ENCODE measurements at places on chromosomes 5 and 9.

GRCh38 chr9:137978262-137978714 lies 100.7 kb downstream of the CACNA1B start:
- no peak for DNase-seq

- DNase-seq, result peak; percentile 85
These were observed 37.6 kb downstream of the DUSP1 start for GRCh38 chr5:172733131-172733973.

DNA sequence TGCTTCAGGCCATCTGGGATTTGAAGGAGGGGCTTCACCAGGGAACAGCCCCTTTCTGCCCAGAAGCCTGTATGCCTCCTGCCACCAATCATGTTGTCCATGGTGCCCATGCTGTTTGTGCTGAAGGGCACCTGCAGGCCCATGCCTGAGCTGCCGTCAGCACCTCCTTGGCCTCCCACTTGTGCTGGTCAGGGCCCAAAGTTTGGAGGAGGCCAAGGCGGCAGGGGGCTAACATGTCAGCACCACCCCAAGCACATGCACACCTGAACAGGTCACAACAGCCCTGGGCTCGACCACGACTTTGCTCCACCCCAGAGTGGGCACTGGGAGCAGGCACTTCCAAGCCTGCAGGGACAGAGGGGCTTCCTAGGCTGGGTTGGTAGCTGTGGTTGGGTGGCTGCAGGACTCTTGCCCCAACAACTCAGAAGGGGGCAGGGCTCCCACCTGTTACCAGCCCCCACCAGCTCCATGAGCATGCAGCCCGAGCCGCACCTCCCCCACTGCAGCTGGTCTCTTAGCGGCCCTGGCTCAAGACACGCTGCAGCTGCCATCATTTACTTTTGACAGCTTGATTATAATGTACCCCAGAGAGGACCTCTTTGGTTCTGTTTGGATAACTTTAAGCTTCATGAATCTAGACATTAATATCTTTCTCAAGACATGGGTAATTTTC lies 19.8 kb upstream of the NFIL3 start:
- no peak for DNase-seq

DNA sequence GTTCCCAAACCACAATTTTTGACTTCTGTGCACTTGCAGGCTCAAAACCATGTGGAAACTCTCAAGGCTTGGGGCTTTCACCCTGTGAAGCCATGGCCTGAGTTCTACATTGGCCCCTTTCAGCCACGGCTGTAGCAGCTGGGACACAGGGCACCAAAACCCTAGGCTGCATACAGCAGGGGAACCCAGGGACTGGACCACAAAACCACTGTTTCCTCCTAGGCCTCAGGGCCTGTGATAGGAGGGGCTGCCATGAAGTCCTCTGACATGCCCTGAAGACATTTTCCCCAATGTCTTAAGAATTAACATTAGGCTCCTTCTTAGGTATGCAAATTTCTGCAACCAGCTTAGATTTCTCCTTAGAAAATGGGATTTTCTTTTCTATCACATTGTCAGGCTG lies 312.1 kb upstream of the TUSC1 start:
- no peak for DNase-seq

DNA sequence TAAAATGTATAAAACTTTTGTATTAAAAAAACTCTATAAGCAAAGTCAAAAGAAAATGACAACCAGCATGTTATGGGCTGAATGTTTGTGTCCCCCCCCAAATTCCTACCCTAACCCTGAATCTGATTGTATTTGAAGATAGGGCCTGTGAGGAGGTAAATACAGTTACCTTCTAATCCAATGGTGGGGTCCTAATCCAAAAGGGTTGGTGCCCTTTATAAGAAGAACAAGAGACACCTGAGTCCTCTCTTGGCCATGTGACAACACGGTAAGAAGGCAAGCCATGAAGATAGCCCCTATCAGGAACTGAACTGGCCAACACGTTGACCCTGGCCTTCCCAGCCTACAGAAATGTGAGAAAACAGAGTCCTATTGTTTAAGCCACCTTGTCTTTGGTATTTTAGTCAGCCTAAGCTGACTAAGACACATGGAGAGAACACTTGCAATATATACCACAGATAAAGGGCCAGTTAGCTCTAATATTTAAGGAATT lies 49.7 kb upstream of the AKNA start:
- no peak for DNase-seq

DNA sequence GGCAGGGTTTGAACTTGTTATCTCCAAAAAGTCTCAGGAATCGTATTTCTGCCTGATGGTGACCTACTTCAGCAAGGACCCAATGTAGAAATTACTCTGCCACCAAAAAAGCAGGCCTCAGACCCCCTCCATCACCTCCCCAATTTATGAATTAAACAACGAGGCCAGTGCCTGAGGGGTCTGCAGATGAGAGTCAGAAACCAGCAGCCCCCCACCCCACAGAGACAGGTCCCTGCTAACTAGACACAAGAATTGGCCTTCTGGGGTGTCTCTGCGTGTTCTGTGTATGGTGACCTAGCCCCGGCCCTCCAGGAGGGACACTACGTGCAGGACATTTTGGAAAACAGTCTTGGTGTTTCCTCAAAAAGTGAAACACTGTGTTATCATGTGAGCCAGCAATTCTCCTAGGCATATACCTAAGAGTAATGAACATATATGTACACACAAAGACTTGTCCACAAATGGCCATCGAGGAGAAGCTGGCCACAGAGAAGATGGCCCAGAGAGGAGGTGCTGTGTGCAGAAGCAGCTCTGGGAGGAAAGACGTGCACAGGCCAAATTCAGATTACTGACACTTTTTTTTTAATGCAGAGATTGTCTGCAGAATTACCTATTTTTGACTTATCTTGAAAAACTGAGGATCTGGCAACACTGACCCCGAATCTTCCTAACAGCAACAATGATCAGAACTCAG lies 93.8 kb downstream of the ADAMTS2 start:
- no peak for DNase-seq

DNA sequence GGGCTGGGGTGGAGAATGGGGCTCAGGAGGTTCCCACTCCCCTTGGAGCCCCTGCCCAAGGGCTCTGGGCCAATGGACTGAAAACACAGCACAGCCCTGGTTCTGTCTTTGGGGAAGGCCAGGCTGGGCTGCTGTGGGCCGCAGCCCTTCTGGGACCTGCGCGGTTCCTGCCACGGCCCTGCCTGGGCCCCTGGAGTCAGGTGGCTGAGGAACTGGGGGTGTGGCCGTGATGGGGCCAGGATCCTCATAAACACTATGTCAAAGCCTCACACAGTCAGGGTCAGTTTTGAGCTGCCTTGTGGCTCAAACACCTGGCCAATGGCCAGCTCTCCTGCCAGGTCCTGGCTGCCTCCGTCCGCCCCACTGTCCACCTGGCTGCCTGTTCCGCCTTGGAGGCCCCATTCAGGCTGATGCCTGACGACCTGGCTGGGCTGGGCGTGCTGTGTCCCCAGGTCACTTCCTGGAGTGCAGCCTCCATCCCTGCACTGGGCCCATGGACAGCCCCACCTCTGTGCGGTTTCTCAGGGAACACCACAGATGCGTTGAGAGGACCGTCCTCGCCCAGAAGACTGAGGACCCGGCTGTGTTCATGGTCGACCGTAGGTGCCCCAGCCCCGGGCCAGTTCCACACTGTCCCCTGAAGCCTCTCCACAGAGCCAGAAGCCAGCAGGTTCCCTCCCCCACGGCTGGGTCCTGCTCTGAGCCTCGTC lies 27.5 kb downstream of the PAEP start:
- DNase-seq, result no peak

All from thoracic aorta (tissue), 2 donors.